ENCODE measurements at places on chromosomes 4 and X.

DNA sequence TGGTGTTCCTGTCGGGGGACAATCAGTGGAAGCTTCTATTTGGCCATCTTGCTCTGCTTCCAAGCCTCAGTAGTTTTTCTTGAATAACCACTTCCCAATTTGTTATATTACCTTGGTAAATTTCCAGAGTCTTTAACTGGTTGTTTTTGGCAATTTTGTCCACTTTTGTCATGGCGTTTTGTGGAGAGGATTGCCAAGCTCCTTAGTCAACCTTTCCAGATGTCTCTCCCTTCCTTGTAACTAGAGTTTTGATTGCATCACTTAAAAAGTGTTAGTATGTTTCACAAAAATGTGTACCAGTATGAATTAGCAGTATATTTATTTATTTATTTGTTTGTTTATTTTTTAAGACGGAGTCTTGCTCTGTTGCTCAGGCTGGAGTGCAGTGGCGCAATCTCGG lies 15.8 kb upstream of the UXT start:
- no peak for DNase-seq

DNA sequence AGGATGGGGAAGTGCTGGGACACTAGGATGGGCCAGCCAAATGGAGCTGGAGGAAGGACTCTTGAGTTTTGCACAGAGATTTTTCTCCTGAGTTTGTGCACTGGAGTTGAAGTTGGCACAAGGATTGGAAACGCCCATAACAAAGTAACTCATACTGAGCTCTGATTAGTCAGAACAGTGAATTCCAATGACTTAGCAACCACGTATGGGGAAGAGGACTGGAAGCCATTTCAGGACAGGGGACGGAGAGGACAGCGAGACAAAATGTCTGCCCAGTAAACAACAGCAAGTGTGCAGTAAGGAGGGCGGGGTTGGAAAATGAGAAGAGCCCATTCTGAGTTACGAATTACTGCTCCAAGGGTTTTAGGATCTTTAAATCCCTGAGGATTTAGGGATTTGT lies 5.9 kb downstream of the RIPPLY1 start:
- DNase-seq = no peak

GRCh38 chr4:138053641-138054301 lies 188.4 kb downstream of the SLC7A11 start:
- no peak for DNase-seq

DNA sequence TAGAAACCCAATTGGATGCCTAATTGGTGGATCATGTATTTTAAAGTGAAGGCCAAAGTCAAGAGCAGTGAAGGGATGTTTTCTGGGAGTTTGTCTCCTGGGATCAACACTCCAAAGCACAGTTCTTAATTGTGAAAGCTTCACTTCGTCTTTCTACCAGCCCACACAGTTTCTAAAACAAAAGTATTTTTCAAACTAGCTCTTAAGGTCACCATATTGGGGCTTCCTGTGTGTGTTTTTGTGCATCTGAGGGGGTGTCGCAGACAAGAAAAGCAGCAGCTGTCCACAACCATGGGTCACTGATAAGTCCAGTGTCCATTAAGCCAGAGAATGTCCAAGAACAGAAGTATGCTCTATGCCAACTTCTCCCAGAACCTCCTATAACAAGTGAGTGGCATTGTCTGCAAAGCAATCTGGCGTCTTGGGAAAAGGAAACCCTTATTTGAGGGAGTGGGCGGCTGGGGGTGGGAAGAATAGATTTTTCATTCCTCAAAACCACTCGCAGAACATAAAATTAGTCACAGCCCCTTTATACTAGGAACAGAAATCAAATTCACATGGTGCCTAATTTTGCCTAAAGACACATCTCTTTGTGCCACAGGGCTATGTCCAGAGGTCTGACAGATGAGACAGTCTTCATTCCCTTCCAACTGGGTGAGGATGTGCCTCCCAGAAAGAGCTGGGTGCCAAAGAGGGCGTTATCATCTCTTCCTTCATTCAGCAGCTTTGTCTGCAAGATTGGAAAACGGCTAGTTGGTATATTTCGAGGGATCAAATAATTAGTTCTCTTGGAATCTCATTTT lies 610.4 kb downstream of the BCOR start:
- no peak for DNase-seq

DNA sequence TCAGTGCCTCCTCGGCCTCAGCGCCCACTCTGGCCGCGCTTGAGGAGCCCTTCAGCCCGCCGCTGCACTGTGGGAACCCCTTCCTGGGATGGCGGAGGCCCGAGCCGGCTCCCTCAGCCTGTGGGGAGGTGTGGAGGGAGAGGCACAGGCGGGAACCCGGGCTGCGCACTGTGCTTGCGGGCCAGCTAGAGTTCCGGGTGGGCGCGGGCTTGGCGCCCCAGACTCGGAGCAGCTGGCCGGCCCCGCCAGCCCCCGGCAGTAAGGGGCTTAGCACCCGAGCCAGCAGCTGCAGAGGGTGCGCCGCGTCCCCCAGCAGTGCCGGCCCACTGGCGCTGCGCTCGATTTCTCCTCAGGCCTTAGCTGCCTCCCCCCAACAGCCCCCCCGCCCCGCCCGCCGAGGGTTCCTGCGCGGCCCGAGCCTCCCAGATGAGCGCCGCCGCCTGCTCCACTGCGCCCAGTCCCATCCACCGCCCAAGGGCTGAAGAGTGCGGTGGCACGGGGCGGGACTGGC lies 1137.0 kb downstream of the PCDH18 start:
- DNase-seq = no peak

GRCh38 chr4:62640296-62640695 lies 1440.2 kb downstream of the ADGRL3 start:
- DNase-seq = no peak

DNA sequence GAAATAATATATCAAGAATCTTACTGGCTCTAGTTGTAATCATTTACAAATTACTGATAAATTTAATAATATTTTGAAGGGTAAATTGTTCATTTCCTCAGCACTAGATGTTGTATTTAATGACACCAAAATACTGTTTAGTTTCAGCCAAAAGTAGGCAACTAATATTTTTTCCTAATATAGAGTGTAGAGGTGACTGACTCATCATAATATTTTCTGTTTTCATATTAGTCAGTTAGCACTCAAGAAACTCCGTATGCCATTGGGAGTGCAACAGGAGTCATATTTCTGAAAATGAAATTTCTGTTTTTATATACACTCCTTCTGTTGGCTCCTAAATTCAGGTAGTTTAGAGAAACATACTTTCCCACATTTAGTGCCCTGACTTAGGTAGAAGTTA lies 36.6 kb upstream of the PTPN13 start:
- no peak for DNase-seq

DNA sequence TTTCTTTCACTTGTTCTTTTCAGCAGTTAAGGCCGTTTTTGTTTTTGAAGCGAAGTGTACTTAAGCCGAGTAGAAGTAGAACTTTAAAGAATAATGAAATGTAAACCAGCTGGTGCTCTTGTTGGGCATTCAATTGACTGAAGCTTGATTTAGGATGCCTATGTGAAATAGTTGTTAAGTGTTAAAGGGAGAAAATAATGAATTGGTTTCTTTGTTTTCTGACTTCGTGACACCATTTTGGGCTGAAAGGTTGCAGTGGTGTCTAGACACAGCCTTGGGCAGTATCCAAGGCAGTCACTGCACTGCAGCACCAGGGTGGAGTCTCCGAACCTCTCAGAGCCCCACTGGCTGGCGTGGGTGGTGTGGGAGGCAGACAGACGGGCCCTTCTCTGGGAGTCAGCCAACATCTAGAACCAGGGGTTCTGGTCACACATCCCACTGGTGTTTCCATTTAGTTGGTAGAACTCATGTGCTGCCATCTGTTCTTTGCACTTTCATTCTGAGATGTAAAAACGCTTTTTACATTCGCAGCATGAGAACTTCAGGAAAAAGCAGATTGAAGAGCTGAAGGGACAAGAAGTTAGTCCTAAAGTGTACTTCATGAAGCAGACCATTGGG lies 3.5 kb downstream of the UCHL1 start:
- no peak for DNase-seq

GRCh38 chrX:57121816-57122215 lies 468 bp upstream of the SPIN2B start:
- DNase-seq = no peak

- no peak for DNase-seq
Observed at GRCh38 chr4:24888475-24889344, 24.1 kb downstream of the CCDC149 start.

- no peak for DNase-seq
Observed at GRCh38 chr4:575281-576141, 584 bp downstream of the TMEM271 start.

DNA sequence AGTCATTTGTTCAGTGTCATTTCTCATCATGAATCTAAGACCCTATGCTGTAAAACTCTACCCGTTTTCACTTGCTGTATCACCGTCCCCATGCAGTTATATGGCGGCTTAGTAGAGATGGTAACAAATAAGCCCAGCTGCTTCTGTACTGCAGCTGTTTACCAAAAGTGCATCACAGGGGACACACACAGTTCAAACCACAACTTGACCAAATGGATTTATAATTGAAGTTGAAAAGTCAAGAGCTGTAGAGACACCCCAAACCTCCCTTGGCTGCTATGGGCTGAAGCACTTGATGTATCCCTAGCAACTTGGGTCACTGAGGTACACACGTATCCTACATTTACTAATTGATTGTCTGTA lies 219.0 kb upstream of the FGF13 start:
- no peak for DNase-seq

DNA sequence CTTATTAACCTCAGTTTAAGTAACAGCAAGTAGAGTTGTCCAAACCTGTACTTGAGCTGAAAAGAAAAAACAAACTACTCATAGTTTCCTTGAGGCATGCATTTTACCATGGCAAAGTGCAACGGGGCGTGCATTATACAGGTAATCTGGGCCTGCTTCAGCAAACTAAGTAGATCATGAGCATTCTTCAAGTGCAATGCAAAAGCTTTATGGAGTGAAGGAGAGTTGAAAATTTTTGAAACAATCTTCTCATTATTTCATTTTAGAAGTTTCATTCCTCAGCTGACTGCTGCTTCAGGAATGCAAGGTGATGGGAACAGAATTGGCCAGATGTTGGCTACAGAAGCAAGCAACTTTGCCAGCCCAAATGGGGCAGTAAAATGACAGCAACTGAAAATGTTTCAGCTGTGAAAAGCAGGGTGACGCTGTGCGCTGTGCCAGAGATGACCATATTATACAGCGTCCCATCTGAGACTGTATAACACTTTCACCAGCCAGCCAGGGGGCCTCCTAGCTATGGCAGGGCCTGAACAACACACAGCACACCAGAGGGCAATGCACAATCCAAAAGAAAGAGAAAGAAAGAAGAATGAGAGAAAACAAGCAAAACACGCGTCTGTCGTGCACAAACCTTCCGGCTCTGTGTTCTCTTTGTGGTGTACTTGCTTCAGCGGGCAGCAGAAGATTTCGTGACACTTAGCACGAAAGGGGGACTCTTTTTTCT lies 145.5 kb upstream of the FGF13 start:
- no peak for DNase-seq

GRCh38 chr4:128333309-128334018 lies 45.9 kb upstream of the PGRMC2 start:
- DNase-seq = no peak

- DNase-seq = no peak
Observed at GRCh38 chrX:69565247-69565815, 50.6 kb upstream of the EDA start.

- no peak for DNase-seq
Observed at GRCh38 chr4:112199041-112199440, 32.5 kb upstream of the AP1AR start.

DNA sequence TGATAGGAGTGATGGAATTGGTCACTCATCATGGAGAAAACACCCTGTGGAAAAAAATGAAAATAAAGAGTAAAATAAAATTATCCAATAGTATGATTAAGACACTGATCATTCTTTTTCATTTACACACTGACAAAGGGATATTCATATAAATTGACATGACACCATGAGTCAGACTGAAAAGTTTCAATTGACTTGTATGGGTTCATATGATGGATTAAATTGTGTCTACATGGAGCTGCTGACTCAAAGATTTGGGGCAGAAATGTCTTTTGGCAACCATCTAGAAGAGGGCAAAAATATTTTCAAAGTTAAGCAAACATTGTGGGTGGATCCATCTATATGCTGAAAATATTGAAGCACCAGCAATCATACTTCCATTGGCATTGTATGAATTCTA lies 153.4 kb upstream of the PPP3CA start:
- DNase-seq = no peak

GRCh38 chr4:153181293-153181692 lies 22.9 kb upstream of the TRIM2 start:
- no peak for DNase-seq
